Psoas muscle (tissue), 8 donors: ENCODE measurements at places on chromosomes 13 and 19. TPM values are rescaled to one million over a fixed set of nuclear protein-coding genes. Genes with fewer than 3 reads are reported as not detected.

Gene ITPKC
- 14.5 TPM for total RNA-seq

Gene ATP11A
- 26.4 TPM for total RNA-seq

Gene SPATA13
- 4.9 TPM for total RNA-seq

Gene APOC4
- total RNA-seq = not detected

Gene CYP4F8
- not detected for total RNA-seq

DNA sequence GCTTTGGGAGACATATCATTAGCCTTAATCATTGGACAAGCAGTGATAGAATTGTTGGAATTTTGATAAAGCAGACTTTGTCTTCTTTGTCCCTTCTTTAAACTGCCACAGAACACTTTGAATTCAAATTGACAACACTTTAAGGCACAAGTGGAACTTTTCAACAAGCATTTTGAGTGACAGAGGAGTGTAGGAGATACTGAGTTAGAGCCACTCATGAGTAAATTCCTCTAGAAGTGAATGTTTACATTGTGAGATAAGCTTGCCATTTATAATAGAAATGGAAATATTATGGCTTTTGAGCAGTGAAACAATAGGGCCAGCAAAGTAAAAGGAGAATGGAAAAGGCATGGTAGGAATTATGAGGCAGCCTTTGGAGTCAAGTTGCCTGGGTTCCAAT lies 515.8 kb downstream of the SLITRK6 start:
- H3K27me3 ChIP-seq = no peaks in the 10 kb centered on the region
- H3K36me3 ChIP-seq = no peaks in the 10 kb centered on the region
- no peaks in the 10 kb centered on the region for H3K4me1 ChIP-seq
- no peak overlapping the region for H3K4me3 ChIP-seq

DNA sequence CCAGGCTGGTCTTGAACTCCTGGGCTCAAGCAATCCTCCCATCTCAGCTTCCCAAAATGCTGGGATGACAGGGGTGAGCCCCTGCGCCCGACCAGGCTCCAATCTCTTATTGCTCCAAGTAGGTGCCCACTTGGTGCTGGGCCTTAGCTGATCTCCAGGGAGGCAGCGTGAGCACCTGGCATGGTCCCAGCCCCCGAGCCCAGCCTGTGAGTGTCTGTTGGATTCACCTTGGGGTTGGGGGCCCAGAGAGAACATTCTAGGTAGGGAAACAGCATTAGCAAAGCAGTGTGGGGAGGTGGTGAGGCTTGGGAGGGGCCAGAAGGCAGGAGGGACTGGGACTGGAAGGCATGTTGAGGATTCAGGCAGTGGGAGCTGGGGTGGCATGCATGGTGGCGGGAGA lies 45.5 kb downstream of the DNM2 start:
- H3K36me3 ChIP-seq = peaks cover 21% of the 10 kb centered on the region
- DNase-seq = no peak
- peaks cover 38% of the 10 kb centered on the region for H3K4me1 ChIP-seq
- no peak overlapping the region for H3K27ac ChIP-seq

DNA sequence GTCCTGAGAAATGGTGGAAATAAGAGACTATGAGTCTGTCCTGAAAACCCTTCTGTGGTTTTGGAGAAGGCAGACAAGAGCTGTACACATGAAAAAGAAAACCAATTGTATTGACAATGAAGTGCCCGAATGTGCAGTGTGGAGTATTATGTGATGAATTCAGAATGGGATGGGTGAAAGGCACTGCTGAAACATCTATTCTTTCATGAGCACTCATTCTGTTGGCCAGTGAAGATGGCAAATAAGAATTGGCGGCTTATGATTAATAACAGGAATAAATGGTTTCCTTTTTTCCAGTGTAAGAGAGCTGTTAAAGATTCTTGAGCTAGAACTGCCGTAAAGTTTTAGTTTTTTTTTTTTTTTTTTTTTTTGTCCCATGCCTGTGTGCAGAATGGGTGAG lies 5.7 kb downstream of the POLR1D start:
- H3K27me3 ChIP-seq = no peaks in the 10 kb centered on the region
- H3K4me3 ChIP-seq = no peak overlapping the region
- no peak for DNase-seq
